ENCODE measurements at places on chromosomes 1 and 21. TPM values are rescaled to one million over a fixed set of nuclear protein-coding genes. Genes with fewer than 3 reads are reported as not detected.
A peak's percentile ranks its signal among the peaks of the same experiment; 100 is the strongest.

- H3K4me3 ChIP-seq = no peak overlapping the region
- H3K27ac ChIP-seq = no peak overlapping the region
- H3K27me3 ChIP-seq = peaks cover 4% of the 10 kb centered on the region
- DNase-seq = no peak
- no peaks in the 10 kb centered on the region for H3K4me1 ChIP-seq
These were observed 530.9 kb downstream of the PTPRU start for GRCh38 chr1:29767088-29767685.

- no peak overlapping the region for H3K4me3 ChIP-seq
- H3K4me1 ChIP-seq = no peaks in the 10 kb centered on the region
- peaks cover 32% of the 10 kb centered on the region for H3K36me3 ChIP-seq
- no peak for DNase-seq
These were observed 101.1 kb downstream of the MACF1 start for GRCh38 chr1:39305555-39305954.

- no peak for DNase-seq
- H3K4me3 ChIP-seq = peak overlapping the region; percentile 69
- no peaks in the 10 kb centered on the region for H3K27me3 ChIP-seq
- H3K27ac ChIP-seq = no peak overlapping the region
- H3K4me1 ChIP-seq = peaks cover 18% of the 10 kb centered on the region
- H3K36me3 ChIP-seq = peaks cover 1% of the 10 kb centered on the region
These were observed 673 bp upstream of the DHCR24 start for GRCh38 chr1:54887665-54888071.

DNA sequence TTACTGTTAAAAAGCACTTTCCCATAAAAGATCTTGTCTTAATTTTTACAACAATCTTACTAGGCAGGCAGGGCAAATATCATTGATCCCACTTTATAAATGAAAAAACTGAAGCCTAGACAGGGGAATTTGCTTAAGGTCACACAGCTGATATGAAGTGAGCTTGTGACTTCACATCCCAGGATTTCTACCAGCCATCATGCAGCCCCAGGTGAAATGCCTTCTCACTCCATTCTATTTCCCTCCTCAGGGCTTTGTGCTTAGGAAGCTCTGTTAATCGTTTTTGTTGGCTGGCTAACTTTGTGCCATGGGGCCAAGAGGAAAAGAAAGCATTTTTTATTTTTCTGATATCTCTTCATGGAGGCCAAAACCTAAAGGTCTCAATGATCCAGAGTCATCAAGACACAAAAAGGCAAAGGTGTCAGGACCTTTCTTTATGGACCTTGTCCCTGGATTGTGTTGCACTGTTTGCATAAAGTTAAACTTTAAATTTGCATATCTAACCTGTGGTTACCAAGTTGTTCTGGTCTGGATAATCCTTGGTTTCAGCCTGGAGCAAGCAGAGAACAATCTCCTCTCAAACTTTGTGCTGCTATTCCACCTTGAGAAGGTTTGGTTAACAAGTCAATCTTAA lies 44.8 kb upstream of the ZNF326 start:
- DNase-seq = no peak
- H3K27ac ChIP-seq = no peak overlapping the region
- H3K36me3 ChIP-seq = no peaks in the 10 kb centered on the region
- peaks cover 18% of the 10 kb centered on the region for H3K4me1 ChIP-seq
- no peak overlapping the region for H3K4me3 ChIP-seq

GRCh38 chr1:89023026-89023425 lies 360 bp upstream of the GBP3 start:
- H3K4me3 ChIP-seq = peak overlapping the region; percentile 81
- H3K4me1 ChIP-seq = peaks cover 7% of the 10 kb centered on the region
- H3K36me3 ChIP-seq = peaks cover 8% of the 10 kb centered on the region
- DNase-seq = no peak
- H3K27ac ChIP-seq = peak overlapping the region; percentile 98

- H3K4me3 ChIP-seq = no peak overlapping the region
- DNase-seq = no peak
- no peaks in the 10 kb centered on the region for H3K27me3 ChIP-seq
- no peak overlapping the region for H3K27ac ChIP-seq
- H3K4me1 ChIP-seq = peaks cover 4% of the 10 kb centered on the region
These were observed 8.2 kb downstream of the THRAP3 start for GRCh38 chr1:36232212-36233095.

GRCh38 chr1:53842347-53842746 lies 4.3 kb upstream of the NDC1 start:
- no peak overlapping the region for H3K27ac ChIP-seq
- no peaks in the 10 kb centered on the region for H3K4me1 ChIP-seq
- DNase-seq = no peak
- no peaks in the 10 kb centered on the region for H3K36me3 ChIP-seq
- H3K4me3 ChIP-seq = no peak overlapping the region
- no peaks in the 10 kb centered on the region for H3K27me3 ChIP-seq

DNA sequence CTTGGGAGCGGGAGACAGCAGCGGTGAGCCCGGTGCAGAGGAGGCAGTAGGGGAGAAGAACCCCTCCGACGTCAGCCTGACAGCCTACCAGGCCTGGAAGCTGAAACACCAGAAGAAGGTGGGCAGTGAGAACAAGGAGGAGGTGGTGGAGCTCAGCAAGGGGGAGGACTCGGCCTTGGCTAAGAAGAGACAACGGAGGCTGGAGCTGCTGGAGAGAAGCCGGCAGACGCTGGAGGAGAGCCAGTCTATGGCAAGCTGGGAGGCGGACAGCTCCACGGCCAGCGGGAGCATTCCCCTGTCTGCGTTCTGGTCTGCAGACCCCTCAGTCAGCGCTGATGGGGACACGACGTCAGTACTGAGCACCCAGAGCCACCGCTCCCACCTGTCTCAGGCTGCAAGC lies 32.9 kb downstream of the STYXL2 start:
- H3K27ac ChIP-seq = no peak overlapping the region
- no peaks in the 10 kb centered on the region for H3K4me1 ChIP-seq
- peaks cover 6% of the 10 kb centered on the region for H3K27me3 ChIP-seq
- no peak for DNase-seq

GRCh38 chr1:153032677-153033308 lies 1.8 kb downstream of the SPRR1B start:
- H3K36me3 ChIP-seq = no peaks in the 10 kb centered on the region
- H3K27me3 ChIP-seq = no peaks in the 10 kb centered on the region
- peak; percentile 48 for DNase-seq
- H3K4me1 ChIP-seq = no peaks in the 10 kb centered on the region

DNA sequence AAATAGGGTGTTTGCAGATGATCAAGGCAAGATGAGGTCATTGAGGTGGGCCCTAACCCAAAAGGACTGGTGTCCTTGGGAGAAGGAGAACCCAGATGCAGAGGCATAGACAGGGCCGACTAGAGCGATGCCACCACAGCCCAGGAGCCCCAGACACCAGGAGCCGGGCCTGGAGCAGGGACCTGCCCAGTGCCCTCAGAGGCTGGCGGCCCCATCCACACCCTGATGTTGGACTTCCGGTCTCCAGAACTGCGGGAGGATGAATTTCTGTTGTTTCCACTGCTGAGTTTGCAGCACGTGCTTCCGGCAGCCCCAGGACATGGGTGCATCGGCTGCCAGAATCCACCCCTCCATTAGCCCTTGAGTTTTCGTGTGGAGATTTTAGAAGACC lies 7.2 kb upstream of the ACTRT2 start:
- no peaks in the 10 kb centered on the region for H3K36me3 ChIP-seq
- H3K27me3 ChIP-seq = no peaks in the 10 kb centered on the region
- H3K4me1 ChIP-seq = no peaks in the 10 kb centered on the region
- no peak overlapping the region for H3K27ac ChIP-seq
- no peak for DNase-seq

- no peak overlapping the region for H3K27ac ChIP-seq
- peaks cover 6% of the 10 kb centered on the region for H3K36me3 ChIP-seq
- H3K4me3 ChIP-seq = no peak overlapping the region
- no peaks in the 10 kb centered on the region for H3K27me3 ChIP-seq
- no peaks in the 10 kb centered on the region for H3K4me1 ChIP-seq
These were observed 80.4 kb upstream of the COL6A1 start for GRCh38 chr21:45901061-45901690.

DNA sequence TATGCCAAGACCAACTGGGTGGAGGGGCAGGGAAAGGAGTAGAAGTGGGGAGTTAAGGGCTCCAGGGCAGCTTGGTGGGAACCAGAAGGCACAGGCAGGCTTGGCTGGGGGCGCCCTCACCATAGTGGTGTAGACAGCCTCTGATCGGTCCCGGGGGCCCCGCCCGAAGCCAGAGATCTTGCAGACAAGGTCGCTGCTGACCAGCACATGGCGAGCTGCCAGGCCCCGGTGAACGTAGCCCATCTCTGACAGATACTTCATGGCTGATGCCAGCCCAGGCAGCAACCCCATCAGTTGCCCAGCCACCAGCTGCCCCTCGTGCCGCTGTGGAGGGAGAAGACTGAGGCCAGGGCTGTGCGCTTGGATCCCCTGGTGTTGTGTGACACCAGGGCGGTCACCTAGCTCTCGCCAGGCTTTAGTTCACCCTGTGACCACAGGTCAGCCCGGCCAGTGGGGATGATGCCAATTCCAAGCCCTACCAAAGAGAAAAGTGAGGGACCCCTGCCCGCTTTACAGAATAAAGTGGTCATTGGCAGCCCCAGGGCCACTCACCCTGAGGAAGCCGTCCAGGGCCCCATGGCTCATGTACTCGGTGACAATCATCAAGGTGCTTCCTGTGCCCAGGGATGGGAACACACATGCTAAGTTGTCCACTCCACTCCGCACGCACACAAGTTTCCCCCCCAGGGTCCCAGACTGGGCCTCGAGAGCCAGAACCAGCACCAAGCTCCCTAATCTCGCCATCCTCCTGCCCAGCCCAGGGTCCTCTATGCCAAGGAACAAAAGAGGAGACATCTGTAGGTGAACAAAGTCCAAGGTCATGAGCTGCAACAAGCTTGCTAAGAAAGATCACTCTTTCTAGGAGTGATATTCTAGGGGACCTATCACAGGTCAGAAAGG lies 28.2 kb downstream of the CDCA8 start:
- no peaks in the 10 kb centered on the region for H3K4me1 ChIP-seq
- H3K36me3 ChIP-seq = no peaks in the 10 kb centered on the region
- no peak overlapping the region for H3K27ac ChIP-seq
- H3K4me3 ChIP-seq = no peak overlapping the region

- H3K4me3 ChIP-seq = no peak overlapping the region
- H3K27ac ChIP-seq = no peak overlapping the region
- no peak for DNase-seq
- H3K4me1 ChIP-seq = peaks cover 6% of the 10 kb centered on the region
- H3K27me3 ChIP-seq = no peaks in the 10 kb centered on the region
- H3K36me3 ChIP-seq = no peaks in the 10 kb centered on the region
These were observed 122.3 kb downstream of the GALNT2 start for GRCh38 chr1:230189341-230189740.

Gene MIA3
- 35.0 TPM for total RNA-seq

Gene HEYL
- not detected for total RNA-seq

Gene KIF26B
- total RNA-seq = 0.83 TPM
